Retinal pigment epithelial cell (primary cell): ENCODE measurements at places on chromosomes 3 and 15.

- DNase-seq: no peak
Observed at GRCh38 chr15:92366381-92366780, 27.3 kb upstream of the ST8SIA2 start.

DNA sequence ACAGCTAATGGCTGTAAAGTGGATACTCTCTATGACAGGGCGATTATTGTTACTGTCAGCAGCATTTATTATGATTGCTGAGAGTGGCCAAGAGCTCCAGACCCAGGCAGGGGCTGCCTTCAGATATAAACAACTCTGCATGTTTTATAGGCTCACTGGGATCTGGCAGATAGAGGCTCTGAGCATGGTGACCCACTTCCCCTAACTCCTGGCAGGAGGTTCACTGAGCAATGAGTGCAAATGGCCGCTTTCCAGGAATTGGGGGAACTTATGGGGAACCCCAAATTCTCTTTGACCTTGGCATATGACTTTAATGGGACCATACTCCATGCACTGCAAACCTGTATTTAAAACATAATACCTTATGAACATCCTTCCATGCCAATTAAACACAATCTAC is 59.0 kb downstream of the SCN5A start:
- no peak for DNase-seq

DNA sequence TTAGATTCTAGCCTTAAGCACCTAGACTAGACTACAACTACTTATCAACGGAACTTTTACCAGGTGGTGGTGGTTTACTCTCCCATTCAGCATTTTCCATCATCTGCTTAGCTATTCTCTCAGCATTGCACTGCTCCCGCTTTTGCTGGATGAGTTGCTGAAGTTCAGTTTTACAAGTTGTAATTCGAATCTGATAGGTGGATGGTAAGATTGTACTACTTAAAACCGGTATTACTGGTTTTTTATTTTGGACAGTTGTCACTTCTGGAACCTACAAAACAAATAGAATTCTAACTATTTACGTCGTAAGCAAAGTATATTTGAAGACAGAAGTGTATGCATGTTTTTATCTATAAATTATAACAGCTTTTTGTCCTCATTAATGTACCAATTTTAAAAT is 41.1 kb downstream of the PIK3R4 start:
- no peak for DNase-seq

DNA sequence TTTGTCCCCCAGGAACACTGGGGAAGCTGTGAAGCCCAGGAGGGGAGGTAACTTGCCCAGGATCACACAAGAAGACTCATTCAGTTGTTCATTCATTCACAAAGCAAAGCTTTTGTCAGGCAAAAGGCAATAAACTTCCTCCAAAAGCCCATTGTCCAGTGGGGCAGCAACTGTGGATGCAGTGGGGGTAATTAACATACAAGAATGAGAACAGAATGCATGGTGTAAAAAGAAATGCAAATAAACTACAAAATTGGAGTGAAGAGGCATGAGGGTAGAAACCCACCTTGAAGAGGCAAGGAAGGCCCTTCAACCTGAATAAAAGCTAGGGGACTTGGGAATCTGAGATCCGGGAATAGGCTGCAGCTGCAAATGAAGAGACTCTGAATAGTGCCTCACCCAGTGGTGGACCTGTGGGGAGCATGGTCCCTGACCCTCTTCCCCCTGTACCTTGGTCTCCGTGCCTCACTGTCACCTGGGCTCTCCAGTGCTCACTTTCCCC is 363.6 kb downstream of the CLSTN2 start:
- no peak for DNase-seq

- DNase-seq: peak; percentile 32
Observed at GRCh38 chr3:43733459-43734384, 43.0 kb downstream of the ABHD5 start.
